ENCODE measurements at places on chromosomes 12 and 14. TPM values are rescaled to one million over a fixed set of nuclear protein-coding genes. Genes with fewer than 3 reads are reported as not detected.

GRCh38 chr14:69581316-69581935, 6.8 kb upstream of the CCDC177 start:
- H3K27ac ChIP-seq, result no peak overlapping the region
- H3K27me3 ChIP-seq, result no peaks in the 10 kb centered on the region
- no peak for DNase-seq

- no peak for DNase-seq
- no peak overlapping the region for H3K4me3 ChIP-seq
- H3K4me1 ChIP-seq, result peaks cover 82% of the 10 kb centered on the region
- no peaks in the 10 kb centered on the region for H3K27me3 ChIP-seq
Measured at GRCh38 chr12:96365604-96366380, 34.4 kb downstream of the CDK17 start.

GRCh38 chr14:102668291-102668873, 75.9 kb downstream of the RCOR1 start:
- H3K27ac ChIP-seq, result no peak overlapping the region
- H3K27me3 ChIP-seq, result no peaks in the 10 kb centered on the region
- H3K4me1 ChIP-seq, result peaks cover 13% of the 10 kb centered on the region
- no peaks in the 10 kb centered on the region for H3K36me3 ChIP-seq
- H3K4me3 ChIP-seq, result no peak overlapping the region

DNA sequence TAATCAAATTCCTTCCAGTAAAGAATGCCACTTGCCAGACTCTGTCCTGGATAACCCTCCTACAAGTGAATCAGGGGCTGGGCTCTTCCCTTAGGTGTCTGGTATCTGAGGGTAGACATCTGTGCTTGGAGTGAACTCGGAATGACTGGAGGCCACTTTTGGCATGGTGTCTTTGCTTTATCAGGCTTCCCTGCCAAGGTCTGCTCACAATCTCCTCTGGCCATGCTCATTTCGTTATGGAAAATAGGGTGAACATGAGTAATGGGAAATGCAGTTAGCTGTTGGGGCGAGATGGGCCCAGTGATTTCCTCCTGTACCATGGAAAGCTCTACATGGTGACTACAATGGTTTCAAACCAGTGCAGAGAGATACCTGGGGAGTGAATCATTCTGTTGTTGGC, 212.9 kb downstream of the NRXN3 start:
- H3K27ac ChIP-seq, result no peak overlapping the region
- DNase-seq, result no peak
- H3K36me3 ChIP-seq, result no peaks in the 10 kb centered on the region

GRCh38 chr12:131971226-131971625, 21.5 kb downstream of the EP400 start:
- H3K27me3 ChIP-seq, result no peaks in the 10 kb centered on the region
- no peaks in the 10 kb centered on the region for H3K36me3 ChIP-seq
- DNase-seq, result no peak
- no peak overlapping the region for H3K4me3 ChIP-seq
- no peaks in the 10 kb centered on the region for H3K4me1 ChIP-seq
- H3K27ac ChIP-seq, result no peak overlapping the region

DNA sequence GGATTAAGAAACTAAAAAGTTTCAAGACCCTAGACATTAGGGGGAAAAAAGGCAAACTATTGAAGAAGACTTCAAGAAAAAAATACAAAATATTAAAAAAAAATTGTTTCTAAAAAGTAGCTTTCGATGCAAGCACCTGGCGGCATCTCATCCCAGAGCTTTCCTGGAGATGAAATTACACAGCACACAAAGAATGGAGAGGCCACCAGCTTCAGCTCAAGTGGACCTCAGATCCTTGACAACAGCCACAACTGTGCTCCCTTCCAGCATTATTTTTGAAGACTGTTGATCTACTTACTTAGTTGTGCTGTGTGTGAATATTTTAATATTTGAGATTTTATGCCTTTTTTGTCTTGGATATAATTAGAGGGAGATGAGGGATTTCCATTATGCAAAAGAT, 479.0 kb downstream of the GLT1D1 start:
- H3K4me1 ChIP-seq, result no peaks in the 10 kb centered on the region
- no peak overlapping the region for H3K27ac ChIP-seq
- no peak for DNase-seq
- no peaks in the 10 kb centered on the region for H3K36me3 ChIP-seq
- no peak overlapping the region for H3K4me3 ChIP-seq
- H3K27me3 ChIP-seq, result no peaks in the 10 kb centered on the region

The MYBPC1 gene
- total RNA-seq, result 1.3 TPM

GRCh38 chr12:65612440-65612839, 211.8 kb upstream of the HMGA2 start:
- no peaks in the 10 kb centered on the region for H3K27me3 ChIP-seq
- no peaks in the 10 kb centered on the region for H3K4me1 ChIP-seq
- no peaks in the 10 kb centered on the region for H3K36me3 ChIP-seq
- DNase-seq, result no peak

The KDM2B gene
- total RNA-seq, result 24.7 TPM

The MORN3 gene
- 0.20 TPM for total RNA-seq

The TAS2R9 gene
- not detected for total RNA-seq
